ENCODE measurements at places on chromosomes 6 and 20.

GRCh38 chr6:152669895-152670294 lies 27.8 kb upstream of the MYCT1 start:
- no peak for DNase-seq

GRCh38 chr6:6002848-6003620 lies 3.7 kb downstream of the NRN1 start:
- no peak for DNase-seq

DNA sequence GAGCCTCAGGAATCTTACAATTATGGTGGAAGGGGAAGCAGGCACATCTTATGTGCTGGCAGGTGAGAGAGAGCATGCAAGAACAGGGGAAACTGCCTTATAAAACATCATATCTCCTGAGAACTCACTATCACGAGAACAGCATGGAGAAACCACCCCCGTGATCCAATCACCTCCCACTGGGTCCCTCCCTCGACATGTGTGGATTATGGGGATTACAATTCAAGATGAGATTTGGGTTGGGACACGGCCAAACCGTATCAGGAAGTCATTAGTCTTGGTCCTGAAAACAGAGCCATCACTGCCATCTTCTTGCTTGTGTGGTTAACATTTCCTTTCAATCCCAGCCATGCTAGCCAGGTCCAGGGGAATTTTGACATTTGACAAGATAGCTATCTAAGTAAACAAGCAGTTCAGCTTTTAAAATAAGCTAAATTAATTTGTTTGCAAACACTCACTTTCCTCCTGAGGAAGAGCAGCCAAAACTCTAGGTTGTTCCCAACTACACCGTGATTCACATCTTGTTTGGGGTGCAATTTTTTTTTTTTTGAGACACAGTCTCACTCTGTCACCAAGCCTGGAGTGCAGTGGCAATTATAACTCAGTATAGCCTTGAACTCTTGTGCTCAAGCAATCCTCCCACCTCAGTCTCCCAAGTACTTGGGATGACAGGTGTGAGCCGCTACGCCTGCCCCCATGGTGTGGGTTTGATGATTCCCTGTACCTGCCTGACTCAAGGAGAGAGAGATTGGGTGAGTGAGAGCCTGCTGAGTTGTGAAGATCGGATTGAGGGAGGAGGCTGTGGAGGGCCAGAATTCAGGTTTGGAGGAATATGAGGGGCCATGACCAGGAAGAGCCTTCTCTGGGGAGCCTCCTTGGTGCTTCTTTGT lies 13.0 kb upstream of the PPP1R14C start:
- DNase-seq = no peak

DNA sequence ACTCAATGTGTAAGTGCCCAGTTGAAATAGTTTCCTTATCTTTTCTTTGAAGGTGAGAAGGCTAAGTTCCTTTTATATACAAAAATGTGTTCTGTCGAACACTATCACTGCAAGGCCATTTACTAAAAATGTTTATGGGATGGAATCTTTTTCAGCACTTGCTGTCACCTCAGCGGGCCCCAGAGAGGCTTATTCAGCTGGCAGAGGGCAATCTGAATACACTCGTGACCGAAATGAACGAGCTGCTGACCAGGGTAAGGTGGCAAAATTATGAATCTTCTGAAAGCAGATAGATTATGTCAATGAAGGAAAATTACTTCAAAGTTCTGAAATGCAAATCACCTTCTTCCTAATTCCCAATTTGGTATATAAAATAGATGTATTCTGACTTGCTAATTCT lies 340.2 kb downstream of the ARHGAP18 start:
- no peak for DNase-seq

DNA sequence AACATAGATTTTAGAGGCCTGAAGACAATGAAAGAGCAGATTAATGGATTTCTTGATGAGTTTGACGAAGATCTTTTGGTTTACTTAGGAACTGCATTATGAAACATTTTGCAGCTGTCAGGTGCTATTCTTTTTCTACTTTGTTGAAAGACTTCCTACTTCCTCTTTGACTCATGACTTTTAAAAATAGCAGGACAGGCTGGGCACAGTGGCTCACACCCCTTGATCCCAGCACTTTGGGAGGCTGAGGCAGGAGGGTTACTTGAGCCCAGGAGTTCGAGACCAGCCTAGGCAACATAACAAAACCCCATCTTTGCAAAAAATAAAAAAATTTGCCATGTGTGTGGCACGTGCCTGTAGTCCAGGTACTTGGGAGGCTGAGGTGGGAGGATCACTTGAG lies 52.0 kb downstream of the ITCH start:
- no peak for DNase-seq

DNA sequence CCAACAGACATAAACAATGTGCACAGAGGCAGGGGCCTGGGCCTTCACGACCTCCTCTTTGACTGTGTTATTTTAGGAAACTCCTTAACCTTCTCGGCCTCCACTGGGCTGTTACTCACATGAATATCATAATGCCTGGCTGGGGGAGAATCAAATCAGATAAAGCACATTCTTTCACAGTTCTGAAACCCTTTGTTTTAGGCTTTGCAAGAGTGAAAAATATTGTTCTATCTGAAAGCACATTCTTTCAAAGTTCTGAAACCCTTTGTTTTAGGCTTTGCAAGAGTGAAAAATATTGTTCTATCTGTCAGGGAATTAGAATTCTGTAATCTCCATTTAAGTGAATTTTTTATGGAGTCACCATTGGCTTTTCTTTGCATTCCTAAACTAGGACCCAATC lies 50.7 kb upstream of the SYNDIG1 start:
- no peak for DNase-seq

DNA sequence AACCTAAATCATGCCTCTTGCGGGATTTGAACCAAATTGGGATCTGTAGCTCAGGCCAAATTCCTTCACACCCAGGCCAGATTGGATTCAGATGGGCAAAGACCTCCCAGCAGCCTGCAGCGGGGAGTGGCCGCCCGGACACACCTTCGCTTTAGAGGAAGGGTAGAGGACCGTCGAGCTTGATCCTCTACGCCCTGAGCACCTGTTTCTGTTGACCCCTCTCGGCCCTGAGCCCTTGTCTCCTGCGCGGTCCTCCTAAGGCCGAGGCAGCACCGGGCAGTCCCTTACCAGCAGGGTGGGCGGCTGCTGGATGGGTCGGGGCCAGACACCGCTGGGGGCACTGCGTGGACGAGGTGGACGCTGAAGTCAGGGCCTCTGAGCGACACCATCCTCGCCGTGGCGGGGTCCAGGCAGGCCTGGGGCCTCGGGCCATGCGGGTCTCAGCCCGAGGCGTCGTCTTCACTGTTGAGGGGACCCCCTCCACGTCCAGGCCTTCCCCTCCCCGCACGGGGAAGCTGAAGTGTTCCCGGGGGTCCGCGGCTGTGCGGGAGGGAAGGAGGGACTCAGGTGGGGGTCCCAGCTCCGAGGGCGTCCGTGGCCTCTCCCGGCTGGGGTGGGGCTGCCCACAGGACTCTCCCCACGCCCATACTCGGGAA lies 114.8 kb downstream of the SMOC2 start:
- no peak for DNase-seq

GRCh38 chr6:18276610-18277236 lies 12.4 kb upstream of the DEK start:
- no peak for DNase-seq

DNA sequence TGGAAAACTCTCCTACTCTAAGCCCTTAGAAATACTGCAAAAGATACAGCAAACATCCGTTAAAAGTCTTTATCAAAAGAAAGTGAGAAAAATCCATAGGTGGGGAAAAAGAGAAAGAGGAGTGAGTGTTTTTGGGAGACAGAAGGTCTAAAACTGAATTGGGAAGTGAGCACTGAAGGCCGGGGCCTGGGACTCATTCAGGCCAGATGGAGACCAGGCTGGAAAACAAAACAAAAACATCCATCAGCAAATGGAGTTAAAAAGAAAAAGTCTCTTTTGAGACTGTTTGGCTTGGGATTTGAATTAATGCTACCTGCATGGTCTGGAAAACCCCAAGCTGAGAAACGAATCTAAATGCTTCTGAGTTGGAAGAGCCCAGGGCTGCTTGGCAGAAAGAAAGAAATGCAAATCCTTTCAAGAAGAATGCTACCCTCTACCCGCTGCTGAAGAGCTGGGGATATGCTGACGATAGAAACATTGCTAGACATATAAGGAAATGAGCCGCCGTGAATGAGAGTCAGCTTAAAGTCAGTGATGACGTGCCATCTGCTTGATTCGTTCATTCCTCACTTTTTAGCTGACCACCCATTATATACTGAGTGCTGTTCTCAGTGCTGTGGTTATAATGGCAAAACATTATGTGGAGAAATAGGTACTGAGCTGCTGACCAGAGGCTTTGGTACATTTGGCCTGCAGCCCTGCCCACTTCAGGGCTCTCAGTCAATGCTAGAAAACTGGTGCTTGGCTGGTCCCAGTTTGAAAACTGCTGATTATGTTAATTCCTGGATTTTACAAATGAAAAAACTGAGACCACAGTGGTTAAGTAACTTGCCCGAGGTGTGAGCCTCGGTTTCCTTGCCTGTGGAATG lies 28.0 kb upstream of the TULP4 start:
- no peak for DNase-seq

DNA sequence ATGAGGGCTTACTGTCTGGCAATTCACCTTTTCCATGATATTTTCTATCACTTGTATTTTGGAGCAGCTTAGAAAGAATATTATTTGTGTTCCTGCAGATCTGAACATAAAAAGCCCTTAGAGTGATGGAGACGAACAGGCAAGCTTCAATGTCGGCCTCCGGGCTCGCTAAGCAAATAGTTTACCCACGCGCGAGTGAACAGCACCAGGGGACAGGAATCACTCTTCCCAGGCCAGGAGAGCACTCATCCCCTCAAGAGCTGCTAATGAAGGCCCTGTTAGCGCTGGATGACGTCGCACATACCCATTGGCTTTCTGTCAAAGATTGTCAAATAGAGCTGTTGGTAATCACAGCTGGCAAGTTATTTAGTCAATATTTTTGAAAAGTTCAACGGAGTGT lies 395.7 kb downstream of the ZFAND3 start:
- DNase-seq = no peak

GRCh38 chr20:17882834-17883591 lies 85.6 kb downstream of the SNX5 start:
- no peak for DNase-seq

DNA sequence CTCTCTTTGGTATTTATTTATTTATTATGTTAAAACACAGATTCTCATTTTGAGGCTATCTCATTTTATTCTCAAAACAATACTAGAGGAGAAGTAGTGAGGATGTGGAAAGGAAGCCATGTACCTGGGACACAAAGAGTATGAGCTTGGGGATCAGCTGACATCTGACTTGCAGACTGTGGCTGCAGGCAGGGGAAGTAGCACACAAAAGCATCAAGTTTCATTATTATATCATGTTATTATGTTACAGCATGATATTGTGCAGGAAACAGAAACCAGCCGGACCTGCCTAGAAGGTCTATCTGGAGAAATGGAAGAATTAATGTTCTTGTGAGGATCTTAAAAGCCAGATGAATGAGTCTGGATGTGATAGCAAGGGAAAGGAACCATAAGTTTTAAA lies 248.2 kb downstream of the KHDC1L start:
- DNase-seq = no peak

GRCh38 chr6:165986914-165987482 lies 180.7 kb downstream of the TBXT start:
- DNase-seq = no peak

DNA sequence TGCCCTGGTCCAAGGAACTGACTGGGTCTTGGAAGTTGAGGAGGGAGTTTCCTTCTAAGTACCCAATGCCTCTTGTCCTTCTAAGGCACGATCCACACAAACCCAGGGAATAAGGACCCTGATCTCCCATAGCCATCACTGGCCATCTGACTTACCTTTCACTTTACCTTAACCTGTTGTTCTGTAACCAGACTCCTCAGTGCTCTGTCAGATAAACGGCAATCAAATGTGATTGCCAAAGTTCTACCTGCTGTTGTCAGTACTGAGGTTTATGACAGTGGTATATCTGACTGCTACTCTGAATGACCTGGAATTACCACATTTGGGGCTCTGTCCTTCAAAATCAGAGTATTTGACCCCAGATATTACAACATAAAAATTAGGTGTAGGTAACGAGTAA lies 49.8 kb downstream of the HMGN3 start:
- no peak for DNase-seq

GRCh38 chr6:149922642-149923326 lies at the start of gene RAET1G:
Gene RAET1G, minus strand, starts transcription at chr6:149923121. Its CDS starts 111 bp downstream, at chr6:149923010.
- peak; percentile 88 for DNase-seq

DNA sequence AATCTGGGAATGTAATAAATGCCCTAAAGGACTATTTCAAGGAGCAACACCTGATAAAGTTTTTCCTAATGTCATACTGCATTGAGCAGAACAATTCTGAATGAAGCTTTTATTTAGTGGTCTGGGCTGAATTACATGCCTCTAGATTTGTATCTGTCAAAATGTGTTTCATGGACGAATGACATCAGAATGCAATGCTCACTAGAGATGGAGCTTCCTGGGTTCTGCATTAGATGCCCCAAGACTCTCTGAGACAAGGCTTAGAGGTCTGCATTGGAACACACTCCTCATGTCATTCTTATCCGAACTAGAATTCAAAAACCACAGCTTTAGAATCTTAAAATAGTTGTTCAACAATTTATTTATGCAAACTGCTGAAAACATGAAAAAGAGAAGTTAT lies 62.0 kb downstream of the SYNE1 start:
- DNase-seq = no peak

DNA sequence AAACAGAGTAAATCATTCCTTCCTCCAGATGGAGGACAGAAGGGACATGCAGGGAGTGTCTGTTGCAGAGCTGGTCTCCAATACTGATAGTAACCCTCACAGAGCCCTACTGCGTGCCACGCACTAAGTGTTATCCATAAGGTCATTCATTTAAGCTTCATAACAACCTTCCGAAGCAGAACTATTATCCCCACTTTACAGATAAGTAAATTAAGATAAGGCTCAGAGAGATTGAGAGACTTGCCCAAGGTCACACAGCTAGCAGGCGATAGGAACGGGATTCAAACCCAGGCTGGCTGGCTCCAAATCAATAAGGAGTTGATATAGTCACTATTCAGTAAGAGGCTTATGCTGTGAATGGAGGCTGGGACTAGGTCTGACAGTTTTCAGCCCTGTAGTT lies 30.6 kb downstream of the CPNE5 start:
- DNase-seq = no peak

- no peak for DNase-seq
These were observed 506 bp downstream of the ARFGAP1 start for GRCh38 chr20:63273059-63273579.
